NCI-H2081 (cell line): ENCODE measurements at places on chromosomes 6 and 20.
A peak's percentile ranks its signal among the peaks of the same experiment; 100 is the strongest.

DNA sequence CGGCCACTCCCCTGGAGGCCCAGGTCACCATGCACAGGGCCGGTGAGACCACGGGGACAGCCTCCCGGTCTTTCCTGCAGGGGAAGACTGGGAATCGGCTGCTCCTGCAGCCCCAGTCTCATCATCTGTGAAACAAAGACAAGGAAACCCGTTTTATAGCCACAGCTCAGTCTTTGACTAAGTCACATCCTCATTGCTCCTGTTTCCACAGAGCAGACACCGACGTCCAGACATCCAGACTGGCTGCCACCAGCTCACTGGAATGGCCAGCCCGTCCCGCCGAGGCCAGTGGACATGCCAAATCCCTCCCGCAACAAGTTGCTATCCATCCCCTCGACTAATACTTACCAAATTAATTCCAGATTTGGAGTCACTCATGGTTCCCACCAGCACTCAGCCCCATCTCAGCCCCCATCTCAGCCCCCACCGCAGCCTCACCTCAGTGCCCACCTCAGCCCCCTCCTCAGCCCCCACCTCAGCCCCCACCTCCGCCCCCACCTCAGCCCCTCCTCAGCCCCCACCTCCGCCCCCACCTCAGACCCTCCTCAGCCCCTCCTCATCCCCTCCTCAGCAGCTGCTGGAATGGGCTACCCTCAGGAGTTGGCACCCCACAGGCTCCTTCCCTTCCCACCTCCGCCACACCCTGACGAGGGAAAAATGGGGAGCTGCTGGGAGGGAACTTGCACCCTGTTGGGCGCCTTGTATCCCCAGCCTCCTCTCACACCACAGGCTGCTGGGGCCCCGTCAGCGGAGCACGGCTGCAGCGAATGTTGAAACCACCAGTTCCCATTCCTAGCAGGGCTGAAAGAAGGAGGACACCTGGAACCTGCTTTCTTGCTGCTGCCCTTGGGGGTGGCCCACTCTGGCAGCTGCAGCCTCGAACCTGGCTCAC, 48.7 kb downstream of the YTHDF1 start:
- DNase-seq: no peak

DNA sequence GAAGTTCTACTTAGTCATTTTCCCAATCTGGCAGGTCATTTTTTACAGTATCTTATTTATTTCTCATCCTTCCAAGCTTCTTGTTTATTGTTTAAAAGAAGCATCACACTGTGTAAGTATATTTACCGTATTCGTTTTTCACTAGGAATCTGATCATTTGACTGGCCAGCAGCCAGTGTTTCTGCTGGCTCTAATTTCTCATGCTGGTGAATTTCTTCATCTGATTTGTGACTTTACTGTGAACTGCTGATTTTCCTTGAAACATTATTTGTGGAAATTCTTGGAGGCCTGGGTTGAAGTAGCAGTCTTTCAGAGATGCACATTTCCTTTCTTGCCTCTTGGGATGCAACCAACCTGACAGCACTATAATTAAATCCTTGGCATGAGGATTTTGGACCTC, 65.9 kb downstream of the PREP start:
- no peak for DNase-seq

DNA sequence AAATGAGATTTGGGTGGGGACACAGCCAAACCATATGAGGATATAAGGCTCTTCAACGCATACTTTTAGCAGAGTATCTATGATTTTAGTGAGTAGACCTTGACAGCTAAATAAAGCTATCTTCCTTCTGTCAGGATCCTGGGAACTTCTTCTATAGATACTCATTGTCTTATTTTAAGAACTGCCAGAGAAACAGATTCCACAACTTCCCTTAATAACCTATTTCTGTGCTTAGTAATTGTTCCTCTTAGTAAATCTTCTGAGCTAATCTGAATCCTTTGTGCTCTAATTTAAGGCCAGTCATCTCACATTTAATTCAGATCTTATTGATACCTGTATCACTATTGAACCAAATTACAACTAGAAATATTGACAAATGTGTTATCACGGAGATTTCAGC, 64.0 kb upstream of the CEP85L start:
- DNase-seq: no peak

GRCh38 chr6:17580518-17581048, 19.5 kb upstream of the FAM8A1 start:
- DNase-seq: peak; percentile 37

GRCh38 chr6:137219664-137220252, 573 bp upstream of the IFNGR1 start:
- no peak for DNase-seq

- no peak for DNase-seq
These were observed 454.5 kb upstream of the JAG1 start for GRCh38 chr20:11128220-11128718.

- no peak for DNase-seq
These were observed 3.2 kb downstream of the ACTR5 start for GRCh38 chr20:38751360-38751976.

DNA sequence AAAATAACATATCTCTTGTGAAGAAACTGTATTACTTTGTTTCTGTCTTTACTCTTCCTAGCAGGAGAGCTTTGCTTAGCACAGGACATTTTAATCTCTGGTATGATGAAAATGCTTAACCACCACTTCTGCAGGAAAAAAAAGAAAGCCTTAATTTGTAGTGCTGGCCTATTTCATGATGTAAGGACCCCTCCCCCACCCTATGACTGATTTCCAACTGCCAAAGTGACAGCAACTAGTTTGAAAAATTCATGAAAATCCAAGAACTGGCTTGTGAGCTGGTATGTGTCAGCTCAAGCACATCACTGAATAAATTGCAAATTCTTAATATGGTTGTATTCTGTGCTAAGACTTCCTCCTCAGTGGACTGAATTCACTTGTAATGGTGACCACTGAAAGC, 125.3 kb downstream of the REV3L start:
- DNase-seq: no peak

- DNase-seq: no peak
These were observed 304.2 kb downstream of the LRFN2 start for GRCh38 chr6:40282986-40283385.

GRCh38 chr6:155245831-155246230, 18.0 kb upstream of the CLDN20 start:
- no peak for DNase-seq

DNA sequence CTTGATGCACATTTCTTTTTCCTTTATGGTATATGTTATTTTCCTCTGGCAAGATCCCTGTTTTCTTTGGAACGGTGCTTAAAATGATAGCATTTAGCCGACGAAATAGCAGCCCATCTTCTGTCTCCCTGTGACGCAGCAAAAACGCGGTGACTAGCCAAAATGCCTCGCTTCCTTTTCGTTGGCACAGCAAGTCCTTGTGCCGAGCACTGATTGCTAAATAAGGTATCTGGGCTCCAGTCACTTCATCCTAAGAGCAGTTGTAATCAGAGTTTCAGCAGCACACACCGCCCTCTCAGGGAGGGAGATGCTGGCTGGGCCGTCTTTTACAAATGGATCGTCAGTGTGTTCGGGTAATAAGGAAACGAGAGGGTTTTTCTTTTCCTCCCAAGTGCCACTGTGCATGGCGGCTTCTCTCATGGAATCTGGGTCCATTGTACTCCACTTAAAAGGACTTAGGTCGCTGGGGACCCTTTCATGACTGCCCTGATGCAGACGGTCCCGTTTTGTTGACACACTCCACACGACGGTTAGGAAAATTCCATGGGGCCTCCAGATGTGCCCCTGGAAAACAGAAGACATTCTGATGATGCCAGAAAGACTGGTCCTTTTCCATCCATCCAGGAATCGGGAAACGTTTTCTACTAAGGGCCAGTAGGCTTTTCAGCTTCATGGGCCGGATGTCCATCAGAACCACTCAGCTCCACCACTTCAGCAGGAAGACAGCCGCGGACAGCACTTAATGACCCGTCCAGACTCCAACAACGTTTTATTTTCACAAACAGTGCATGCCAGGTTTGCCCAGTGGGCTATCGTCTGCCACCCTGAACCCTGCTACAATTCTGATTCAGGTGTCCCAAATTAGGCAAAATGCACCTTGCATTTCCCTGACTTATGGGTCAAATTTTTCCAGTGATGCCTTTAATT, 185.5 kb downstream of the CDH4 start:
- no peak for DNase-seq

DNA sequence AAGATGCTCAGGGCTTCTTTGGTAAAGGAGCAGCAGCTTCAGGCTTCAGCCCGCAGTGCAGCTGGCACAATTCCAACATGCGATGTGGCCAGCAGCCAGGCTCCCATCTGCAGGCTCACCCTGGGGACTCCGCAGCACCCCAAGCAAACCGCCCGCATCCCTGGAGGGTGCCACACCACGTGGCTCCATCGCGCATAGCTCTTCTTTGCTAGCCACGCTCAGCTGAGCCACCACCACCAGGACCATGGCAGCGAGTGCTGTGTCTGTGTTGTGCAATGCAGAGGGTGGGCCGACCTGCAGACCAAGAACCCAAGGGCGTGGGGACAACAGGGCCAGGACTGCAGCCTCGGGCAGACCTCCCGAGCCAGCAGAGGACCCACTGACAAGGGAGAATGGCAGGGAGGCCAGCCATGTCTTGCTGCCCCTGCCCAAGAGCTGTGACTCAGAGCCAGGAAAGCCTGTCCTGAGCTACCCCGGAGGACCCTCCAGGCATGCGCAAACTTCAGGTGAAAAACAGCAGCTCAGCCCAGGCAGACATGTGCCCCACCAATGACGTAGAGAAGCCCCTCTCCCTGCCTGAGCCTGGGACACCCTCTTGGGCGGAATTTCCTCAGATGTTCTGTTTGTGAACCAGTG, 87.8 kb downstream of the GINS1 start:
- DNase-seq: no peak

DNA sequence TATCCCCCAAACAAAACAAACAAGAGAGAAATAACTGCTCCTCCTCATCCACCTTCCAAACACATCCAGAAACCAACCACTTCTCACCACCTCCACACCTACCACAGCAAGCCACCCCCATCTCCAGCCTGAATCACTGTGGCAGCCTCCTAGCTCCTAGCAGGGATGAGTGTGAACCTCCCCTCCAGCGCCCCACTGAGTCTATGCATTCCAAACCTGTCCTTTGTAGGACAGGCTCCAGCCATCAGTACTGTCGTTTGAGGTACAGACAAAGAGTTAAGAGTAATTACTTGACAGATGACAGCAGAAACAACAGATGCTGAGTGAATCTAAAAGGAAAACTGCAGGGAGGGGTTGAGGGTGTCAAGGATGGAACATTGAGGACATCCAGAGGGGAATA, 2.4 kb downstream of the METTL24 start:
- DNase-seq: no peak

DNA sequence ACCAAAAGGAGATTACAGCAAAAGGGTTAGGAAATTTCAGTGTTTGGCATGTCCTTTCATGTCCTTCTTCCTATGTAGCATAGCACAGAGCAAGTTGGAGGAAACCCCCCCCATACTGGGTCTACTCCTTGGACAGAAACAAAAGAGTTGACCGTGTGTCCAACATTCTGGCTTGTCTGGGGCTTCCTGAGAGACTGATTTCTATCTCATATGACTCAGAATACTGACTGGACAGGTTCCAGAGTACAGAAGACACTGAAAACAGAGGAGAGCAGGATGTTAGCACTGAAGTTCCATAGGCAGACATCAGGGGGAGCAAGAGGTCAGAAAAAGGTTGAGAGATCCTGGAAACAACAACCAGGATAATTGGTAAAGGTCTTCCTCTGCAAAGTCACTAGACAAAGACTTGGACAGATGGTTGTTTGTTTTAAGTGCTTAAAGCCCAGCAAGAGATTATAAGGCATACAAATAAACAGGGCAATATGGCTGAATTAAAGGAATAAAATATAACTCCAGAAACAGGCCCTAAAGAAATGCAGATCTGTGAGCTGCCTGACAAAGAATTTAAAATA, 48.4 kb downstream of the USP49 start:
- peak; percentile 35 for DNase-seq

- peak; percentile 55 for DNase-seq
These were observed 598.3 kb upstream of the HS3ST5 start for GRCh38 chr6:114941078-114941477.

GRCh38 chr6:43977404-43978111, 149.7 kb downstream of the MRPL14 start:
- no peak for DNase-seq

- no peak for DNase-seq
These were observed 1.7 kb downstream of the ULBP1 start for GRCh38 chr6:149965194-149966020.

- no peak for DNase-seq
These were observed 3.5 kb upstream of the PRIM2 start for GRCh38 chr6:57313711-57314471.

DNA sequence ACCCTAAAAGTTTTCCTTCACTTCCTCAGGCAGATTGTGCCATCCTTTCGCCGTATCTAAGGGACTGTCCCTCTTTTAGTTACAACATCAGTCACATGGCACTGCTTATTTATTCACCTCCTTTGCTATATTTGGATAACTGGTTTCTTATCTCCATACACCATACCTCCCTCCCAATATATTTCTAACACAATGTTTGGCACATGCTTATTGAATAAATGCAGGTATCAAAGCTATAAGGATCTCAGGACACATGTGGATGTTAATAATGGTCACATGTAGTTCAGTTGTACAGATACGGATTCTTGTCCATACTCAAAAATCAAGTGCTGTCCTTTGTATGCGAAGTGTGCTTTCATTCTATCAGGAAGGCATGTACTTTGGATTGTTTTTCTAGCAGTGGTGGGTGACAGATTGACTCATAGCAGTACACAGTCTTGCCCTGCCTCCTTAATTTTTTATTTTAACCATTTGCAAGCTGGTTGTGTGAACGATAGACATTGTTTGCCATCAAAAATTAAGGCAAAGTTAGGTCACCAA, 407.1 kb upstream of the RUNX2 start:
- no peak for DNase-seq

- DNase-seq: no peak
These were observed 36.9 kb upstream of the EPB41L1 start for GRCh38 chr20:36117638-36118037.

DNA sequence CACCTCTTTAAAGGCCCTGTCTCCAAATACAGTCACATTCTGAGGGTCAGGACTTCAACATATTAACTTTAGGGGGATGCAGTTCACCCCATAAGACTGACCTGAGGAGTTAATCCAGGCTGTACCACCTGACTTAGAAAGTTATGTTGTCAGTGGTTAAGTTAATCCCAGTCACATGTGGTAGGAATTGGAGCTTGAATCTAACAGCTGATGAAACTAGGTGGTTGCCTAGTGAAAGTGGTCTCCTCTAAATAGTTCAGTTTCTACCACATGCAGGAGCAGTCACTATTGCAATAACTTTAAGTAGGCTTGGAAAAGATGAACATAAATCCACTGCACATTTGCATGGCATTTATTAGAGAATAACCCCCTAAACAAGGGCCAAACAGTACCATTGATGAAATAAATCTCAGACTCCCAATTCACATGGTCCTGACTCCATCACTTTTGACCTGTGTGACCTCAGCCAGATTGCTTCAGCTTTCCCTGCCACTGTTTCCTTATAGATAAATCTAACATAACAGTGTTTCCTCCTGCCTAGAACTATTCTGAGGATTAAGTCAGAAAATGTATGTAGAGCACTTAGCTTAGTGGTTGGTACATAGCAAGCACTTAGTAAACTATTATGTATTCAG, 20.1 kb downstream of the SAMD5 start:
- no peak for DNase-seq
